Cardiac atrium fibroblast (primary cell): ENCODE measurements at places on chromosomes 4 and X. TPM values are rescaled to one million over a fixed set of nuclear protein-coding genes. Genes with fewer than 3 reads are reported as not detected.

The FNIP2 gene
- 7.9 and 8.1 TPM in 2 replicates for total RNA-seq

The SLC25A43 gene
- 14.9 and 19.9 TPM in 2 replicates for total RNA-seq

The COL25A1 gene
- not detected in 2 replicates for total RNA-seq

The INTU gene
- 2.0 and 4.5 TPM in 2 replicates for total RNA-seq

The FRAS1 gene
- 8.5 and 10.0 TPM in 2 replicates for total RNA-seq

The IL2 gene
- not detected in 2 replicates for total RNA-seq

The DGKK gene
- total RNA-seq = not detected in 2 replicates

The LINC00632 gene
- 44.0 and 50.2 TPM in 2 replicates for total RNA-seq

The CLGN gene
- not detected in 2 replicates for total RNA-seq

The SRPX2 gene
- total RNA-seq = 115 and 168 TPM in 2 replicates

The SLC6A14 gene
- not detected in 2 replicates for total RNA-seq

The ITIH6 gene
- total RNA-seq = not detected in 2 replicates

The RIBC1 gene
- 0.16 TPM in 1 of 2 replicates, not detected in the other for total RNA-seq

The PPARGC1A gene
- total RNA-seq = under 0.01 TPM in 1 of 2 replicates, not detected in the other

The PFKFB1 gene
- total RNA-seq = not detected in 2 replicates

The TMEM192 gene
- total RNA-seq = 6.1 and 10.5 TPM in 2 replicates

The FAT4 gene
- 23.5 and 27.2 TPM in 2 replicates for total RNA-seq

The YY2 gene
- total RNA-seq = 0.36 and 1.1 TPM in 2 replicates

The STOX2 gene
- total RNA-seq = under 0.01 and 0.18 TPM in 2 replicates

The NAA11 gene
- total RNA-seq = not detected in 2 replicates

The PDCL2 gene
- not detected in 2 replicates for total RNA-seq
